ENCODE measurements at places on chromosomes 6 and 20. TPM values are rescaled to one million over a fixed set of nuclear protein-coding genes. Genes with fewer than 3 reads are reported as not detected.

The HLA-DRB5 gene
- 0.19 TPM for total RNA-seq

The DNAH8 gene
- under 0.01 TPM for total RNA-seq

The CCR6 gene
- total RNA-seq, result not detected

The CDC25B gene
- 11.0 TPM for total RNA-seq

The BPIFB4 gene
- not detected for total RNA-seq

The ADGRF5 gene
- total RNA-seq, result 6.2 TPM

The C4B gene
- total RNA-seq, result 1.8 TPM

The VGLL2 gene
- total RNA-seq, result not detected

Data from endothelial cell of coronary artery (primary cell).